Esophagus squamous epithelium (tissue), 5 donors: ENCODE measurements at places on chromosomes 5 and 9.

- DNase-seq: no peak
Measured at GRCh38 chr9:86977205-86977835, 30.0 kb upstream of the GAS1 start.

DNA sequence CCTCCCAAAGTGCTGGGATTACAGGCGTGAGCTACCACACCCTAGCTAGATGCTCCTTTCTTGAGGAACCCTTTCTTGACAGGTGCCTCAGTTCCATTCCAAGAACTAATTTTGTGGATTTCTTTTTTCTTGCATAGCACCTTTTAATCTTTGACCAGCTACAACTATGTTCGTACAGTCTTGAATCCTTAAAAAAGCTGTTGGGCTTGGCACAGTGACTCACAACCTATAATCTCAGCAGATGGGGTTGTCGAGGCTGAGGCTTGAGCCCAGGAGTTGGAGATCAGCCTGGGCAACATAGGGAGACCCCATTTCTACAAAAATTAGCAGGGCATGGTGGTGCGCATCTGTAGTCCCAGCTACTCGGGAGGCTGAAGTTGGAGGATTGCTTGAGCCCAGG is 1.3 kb upstream of the ZER1 start:
- no peak for DNase-seq

GRCh38 chr9:27771803-27772545 is 198.7 kb upstream of the C9orf72 start:
- DNase-seq: no peak

DNA sequence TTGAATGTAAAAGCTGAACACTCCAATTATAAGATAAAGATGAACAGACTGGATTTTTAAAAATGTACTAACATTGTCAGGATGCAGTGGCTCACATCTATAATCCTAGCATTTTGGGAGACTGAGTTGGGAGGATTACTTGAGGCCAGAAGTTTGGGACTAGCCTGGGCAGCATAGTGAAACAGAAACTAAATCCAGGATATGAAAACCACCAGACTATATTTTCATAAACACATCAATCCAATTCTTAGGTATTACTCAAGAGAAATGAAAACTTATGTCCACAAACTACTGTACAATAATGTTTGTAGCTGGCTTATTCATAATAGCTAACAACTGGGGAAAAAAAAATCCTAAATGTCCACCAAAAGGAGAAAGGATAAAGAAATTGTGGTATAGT is 26.8 kb upstream of the NAA35 start:
- no peak for DNase-seq
